Activated T-helper 9 cell treated with anti-CD3 and anti-CD28 coated beads, Interleukin-2, amount 50 U/mL, for 16 hours (primary cell): ENCODE measurements at places on chromosomes 6 and 20.

- no peak for DNase-seq
These were observed 191.3 kb upstream of the PROKR2 start for GRCh38 chr20:5508044-5508443.

DNA sequence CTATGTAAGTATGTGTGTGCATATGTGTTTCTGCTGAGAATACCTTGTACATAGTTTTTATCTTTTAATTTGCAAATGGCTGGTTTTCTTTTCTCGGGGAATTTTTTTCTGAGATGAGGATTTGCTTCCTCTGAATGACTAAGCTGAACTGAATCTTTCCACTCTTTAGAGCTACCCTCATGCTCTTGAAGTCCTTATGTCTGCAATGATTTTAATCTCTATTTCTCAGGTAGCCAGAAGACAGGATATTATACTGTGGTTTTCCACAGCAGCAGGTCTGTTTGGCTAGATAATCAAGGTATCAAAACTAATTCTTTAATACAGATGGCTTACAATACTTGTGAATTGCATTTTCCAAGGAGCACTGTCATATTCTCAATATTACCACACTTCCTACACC lies 114.7 kb downstream of the PLCB1 start:
- DNase-seq: no peak

GRCh38 chr20:47031004-47031403 lies 136.4 kb downstream of the EYA2 start:
- DNase-seq: no peak

GRCh38 chr6:169529931-169530751 lies 171.7 kb downstream of the WDR27 start:
- no peak for DNase-seq

DNA sequence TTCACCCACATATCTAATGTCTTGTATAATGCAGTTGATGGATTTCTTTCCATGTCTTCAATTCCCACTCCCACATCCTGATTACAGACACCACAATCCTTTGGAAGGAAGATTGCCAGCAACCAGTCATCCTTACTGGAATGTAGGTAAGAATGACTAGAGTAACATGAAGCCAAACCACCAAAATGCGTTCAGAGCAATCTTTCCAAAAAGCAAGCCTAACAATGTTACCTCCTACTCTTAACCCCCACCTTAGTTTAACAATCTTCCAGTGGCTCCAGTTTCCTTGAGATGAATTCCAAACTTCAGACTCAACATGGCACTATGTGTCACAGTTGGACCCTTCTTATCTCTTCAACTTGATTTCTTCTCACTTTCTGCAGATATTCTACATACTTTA lies 685.6 kb downstream of the DOK5 start:
- no peak for DNase-seq

DNA sequence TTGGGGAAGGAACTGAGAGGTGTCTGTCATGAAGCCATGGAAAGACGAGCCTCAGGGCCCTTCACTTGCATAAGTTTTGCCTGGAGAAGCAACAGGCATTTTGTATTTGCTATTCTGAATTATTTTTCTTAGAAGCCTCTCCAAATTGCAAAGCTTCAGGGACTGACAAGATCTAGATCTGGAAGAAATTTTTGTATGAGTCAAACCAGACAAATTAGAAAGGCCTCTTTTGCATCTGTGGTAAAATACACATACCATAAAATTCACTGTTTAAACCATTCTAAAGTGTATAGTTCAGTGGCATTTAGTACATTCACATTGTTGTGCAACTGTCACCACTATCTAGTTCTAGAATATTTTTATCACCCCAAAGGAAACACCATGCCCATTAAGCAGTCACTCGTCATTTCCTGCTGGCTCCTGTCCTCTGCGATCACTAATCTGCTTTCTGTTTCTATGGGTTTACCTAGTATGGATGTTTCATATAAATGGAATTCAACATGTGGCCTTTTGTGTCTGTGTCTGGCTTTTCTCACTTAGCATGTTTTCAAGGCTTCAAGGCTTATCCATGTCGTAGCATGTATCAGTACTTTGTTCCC lies 269.1 kb downstream of the PHF3 start:
- DNase-seq: no peak

DNA sequence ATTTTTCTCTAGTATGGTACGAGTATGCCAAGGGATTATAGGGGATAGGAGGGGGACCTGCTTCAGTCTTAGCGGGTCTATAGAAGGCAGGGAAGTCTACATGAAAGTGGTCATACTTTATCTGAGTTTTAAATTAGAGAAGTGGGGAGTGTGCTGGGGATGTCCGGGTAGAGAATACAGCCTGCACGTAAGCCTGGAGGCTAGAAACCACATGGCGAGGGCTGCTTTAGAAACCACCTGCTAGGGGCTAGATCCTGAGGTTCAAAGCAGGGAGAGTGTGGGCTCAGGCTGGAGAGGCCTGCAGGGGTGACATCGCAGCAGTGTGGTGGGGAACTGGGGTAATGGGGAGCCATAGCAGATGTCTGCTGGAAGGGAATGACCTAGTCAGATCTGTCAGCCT lies 85.2 kb downstream of the VEGFA start:
- no peak for DNase-seq

- no peak for DNase-seq
These were observed 299.1 kb upstream of the ID4 start for GRCh38 chr6:19538096-19538495.

DNA sequence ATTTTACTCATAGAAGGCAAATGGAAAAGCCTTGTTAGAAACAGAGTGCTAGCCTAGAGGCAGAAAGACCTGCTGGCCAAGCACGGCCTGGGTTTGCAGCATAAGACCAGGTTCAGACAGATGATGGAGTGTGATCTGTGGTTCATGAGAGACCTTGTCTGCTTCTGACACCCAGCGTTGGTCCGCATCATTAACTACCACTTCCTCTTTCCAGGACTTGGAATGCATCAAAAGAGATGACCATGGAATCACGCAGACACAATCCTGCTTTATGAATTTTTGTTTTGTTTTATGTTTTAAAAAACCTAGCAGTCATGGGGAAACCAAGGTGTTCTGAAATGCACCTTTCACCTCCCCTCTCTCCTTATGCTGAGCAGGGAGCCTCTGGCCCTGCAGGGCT lies 76.8 kb upstream of the SYNDIG1 start:
- DNase-seq: no peak

- no peak for DNase-seq
These were observed 5.5 kb downstream of the CD40 start for GRCh38 chr20:46123482-46124245.

- DNase-seq: no peak
These were observed 495.5 kb upstream of the MAP3K7 start for GRCh38 chr6:91082311-91082832.

DNA sequence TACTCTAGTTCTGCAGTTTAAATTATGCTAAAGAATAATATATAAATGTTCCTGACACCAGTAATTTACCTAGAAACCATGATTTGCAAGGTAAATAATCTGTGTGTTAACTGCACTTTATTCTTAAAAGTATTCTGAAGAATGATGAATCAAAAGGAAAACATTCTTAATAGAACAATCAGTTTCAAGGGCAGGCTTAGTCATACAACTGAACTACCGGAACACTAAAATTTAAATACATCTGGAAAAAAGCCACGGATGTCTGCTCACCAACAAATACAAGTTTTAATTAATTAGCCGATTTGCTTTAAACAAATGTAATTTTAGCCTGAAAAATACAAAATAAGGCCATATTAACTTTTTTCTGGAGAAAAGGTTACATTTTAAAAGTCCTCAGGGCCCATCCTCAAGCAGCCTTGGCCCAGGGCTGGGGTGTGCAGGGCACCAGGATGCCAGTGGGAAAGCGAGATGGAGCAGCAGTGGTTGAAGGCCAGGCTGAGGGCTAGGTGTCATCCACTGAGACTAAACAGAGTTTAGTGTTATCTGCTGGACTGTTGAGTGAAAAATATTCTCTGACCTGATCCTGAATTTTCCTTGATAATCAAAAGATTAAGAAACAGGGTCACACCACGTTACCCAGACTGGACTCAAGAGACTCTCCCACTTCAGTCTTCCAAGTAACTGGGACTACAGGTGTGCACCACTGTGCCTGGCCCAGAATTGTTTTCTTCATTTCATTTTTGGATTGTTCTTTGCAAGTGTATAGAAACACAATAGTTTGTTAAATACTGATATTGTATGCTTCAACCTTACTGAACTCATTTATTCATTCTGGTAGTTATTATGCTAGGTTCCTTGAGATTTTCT lies 88.2 kb upstream of the DST start:
- DNase-seq: no peak

- no peak for DNase-seq
These were observed 7.9 kb upstream of the MYT1 start for GRCh38 chr20:64156136-64156885.
